ENCODE measurements at places on chromosomes 7 and 10.

DNA sequence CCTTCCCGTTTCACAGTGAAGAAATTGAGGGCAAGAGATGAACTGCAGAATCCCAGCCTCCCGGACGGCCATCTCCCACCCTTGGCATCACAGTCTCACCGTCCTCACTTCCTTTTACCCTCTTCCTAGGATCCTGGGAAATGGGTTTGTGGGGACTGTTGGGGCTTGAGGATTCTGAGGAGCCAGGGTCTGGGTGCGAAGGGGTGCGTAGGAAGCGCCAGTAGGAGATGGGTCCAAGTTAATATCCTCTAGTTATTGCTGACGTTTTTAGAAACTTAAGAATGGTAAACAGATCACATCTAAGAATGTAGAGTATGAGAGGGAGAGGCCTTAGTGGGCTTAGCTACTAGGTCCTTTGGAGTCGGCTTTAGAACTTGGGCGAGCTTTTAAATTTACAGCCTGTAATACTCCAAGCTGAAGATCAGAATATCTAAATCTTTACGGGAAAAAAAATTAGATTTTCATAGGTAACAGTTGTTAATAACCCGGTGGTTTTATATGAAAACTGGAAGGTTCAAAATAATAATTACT lies 696 bp downstream of the MALSU1 start:
- no peak for DNase-seq

DNA sequence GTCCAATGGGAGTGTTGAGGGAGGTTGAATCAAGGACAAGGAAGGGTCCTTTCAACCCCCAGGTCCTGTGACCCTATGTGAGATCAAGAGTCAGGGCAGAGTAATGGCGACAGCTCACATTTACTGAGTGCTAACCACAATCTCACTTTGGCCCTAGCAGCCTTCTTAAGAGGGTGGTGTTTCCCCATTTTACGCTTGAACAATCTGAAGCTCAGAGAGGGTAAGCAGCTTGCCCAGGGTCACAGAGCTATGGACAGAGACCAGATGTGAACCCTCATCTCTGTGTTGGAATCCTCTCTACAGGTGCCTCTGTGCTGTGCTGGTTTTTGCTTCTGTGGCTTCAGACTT lies 102.0 kb downstream of the GRK5 start:
- no peak for DNase-seq

DNA sequence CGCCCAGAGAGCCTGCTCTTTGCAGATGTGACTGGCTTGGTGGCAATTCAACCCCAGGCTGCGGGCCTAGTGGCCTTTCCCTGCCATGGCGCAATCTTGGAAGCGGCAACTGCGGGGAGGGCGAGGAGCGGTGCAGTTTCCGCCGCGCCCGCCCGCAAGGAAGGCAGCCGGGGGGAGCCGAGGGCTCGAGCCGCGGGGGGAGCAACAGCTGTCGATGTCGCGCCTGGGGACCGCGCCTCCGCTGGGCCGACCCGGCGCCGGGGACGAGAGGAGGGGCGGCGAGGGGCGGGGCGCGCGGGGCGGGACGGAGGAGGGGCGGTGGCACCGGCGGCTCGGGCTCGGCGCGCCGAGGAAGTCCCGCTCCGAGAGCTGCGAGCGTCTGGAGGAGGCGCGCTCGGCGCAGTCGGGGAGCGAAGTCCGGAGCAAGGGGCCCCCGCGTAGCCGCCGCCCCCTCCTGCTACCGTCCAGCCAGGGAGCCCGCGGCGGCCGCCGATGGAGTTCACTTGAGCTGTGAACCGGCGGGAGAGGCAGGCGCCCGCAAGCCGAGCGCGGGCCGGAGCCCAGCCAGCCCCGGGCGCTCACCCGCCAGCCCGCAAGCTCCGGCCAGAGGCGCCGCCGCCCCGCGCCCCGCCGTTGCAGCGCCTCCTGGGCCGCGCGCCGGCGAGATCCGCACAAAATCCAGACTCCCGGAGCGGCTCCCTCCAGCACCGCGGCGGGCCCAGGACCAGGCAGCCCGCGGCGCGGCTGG lies 438.1 kb upstream of the GALNT17 start:
- DNase-seq: peak; percentile 68

DNA sequence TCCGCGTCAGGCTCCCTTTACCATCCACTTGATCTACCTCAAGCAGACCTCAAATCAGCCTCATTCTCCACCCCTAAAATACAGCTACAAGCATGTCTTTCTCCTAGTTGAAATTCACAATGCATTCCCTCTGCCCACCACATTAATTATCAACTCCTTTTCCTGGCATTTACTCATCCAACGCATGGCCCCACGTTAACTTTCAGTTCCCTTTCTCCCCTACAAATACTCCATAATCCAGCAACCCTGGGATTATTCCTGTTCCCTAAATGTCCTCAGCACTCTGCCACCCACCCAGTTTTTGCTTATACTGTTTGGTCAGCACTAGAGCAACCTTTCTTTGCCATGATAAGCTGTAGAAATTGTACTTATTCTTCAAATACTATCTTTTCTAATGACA lies 5.7 kb upstream of the VIM start:
- no peak for DNase-seq

- DNase-seq: peak; percentile 6
Measured at GRCh38 chr10:42754155-42755027, 28.2 kb upstream of the BMS1 start.

DNA sequence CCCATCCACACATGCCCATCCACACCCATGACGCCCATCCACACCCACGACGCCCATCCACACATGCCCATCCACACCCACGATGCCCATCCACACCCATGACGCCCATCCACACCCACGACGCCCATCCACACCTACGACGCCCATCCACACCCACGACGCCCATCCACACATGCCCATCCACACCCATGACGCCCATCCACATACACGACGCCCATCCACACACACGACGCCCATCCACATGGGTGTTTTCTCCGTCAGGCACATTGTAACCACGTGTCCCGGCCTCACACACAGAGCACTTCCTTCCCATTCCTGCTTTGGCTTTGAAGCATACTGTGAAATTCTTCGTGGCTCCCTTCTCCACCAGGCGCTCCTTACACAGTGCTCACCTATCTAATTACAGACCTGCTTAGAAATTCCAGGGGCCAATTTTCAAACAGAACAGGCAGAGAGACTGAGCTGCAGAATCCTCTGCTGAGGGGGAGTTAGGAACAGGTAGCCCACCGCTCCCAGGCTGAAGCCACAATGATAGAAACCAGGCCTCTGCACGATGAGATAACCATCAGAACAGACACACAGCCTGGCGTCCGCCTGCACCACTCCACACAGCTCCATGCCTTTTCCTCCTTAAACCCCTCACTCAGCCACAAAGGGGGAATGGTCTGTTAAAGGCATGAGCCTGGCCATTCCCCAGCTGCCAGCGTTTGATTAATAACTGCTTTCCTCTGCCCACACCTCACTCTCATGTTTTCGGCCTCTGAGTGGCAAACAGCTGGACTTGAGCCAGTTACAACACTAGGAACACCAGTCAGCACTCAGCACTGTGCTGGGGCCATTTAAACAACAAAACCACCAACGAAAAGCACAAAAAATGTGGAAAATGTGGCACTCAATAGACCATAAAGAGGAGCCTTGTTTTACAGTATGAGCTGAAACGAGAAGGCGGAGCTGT lies 501.6 kb downstream of the PTPRN2 start:
- DNase-seq: no peak

GRCh38 chr7:158586499-158587161 lies 993 bp downstream of the PTPRN2 start:
- DNase-seq: no peak

DNA sequence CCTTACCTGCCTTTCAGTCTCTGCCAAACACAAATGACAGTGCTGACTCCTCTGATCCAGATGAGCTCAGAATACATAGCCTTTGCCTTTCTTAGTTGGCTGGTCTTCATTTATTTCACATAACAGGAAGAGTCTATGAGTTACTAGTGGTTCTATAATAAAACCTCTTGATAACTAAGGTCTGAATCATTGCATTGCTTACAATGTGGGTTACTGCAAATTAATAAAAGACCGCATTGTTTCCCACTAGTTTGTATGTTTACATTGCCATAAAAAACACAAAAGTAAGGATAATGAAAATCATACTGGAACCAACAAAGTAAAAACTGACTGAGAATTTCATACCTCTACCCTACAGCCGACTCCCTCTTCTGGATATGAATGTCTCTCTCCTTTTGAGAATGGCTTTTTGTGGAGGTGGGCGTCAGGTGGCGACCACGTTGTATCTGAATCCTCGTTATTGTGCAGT lies 62.0 kb upstream of the AKR1E2 start:
- DNase-seq: peak; percentile 85

GRCh38 chr10:114970515-114970914 lies 32.5 kb downstream of the TRUB1 start:
- DNase-seq: no peak

- DNase-seq: no peak
Measured at GRCh38 chr7:123573341-123573740, 15.7 kb upstream of the NDUFA5 start.

DNA sequence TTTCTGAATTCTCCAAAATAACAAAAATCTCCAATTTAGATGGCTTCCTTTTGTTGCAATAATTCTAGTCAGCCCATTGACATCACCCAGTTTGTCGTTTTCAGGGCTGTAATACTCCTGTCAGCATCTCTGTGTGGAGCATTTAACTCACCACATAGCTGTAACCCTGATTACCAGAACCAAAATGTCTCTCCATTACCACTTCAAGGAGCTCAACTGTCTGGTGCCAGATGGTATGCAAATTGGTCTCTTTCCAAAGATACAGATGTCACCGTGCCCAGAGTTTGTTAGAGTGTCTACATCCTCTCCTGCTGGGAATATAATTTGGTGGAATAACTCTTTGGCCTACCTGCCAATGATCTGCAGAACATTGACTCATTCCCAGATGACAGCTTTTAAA lies 350.3 kb upstream of the POT1 start:
- DNase-seq: no peak

DNA sequence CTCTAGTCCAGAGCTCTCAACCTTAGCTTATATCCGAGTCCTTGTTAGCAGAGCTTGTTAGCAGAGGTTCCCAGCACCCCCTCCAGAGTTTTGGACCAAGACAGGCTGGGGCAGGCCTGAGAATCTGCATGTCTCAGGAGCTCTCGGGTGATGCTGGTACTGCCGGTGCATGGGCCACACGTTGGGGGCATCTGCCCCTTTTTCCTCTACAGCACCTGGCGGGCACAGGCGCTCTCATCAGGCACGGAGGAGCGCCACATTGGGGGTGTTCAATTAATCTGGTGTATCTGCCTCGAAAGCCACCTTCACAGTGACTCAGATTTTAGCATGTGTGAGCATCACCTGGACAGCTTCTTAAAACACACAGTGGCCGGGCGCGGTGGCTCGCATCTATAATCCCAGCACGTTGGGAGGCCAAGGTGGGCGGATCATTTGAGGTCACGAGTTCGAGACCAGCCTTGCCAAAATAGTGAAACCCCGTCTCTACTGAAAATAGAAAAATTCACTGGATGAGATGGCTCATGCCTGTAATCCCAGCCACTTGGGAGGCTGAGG lies 117.7 kb downstream of the ELFN1 start:
- no peak for DNase-seq

- DNase-seq: no peak
Measured at GRCh38 chr10:14519785-14520184, 189.1 kb upstream of the FRMD4A start.

DNA sequence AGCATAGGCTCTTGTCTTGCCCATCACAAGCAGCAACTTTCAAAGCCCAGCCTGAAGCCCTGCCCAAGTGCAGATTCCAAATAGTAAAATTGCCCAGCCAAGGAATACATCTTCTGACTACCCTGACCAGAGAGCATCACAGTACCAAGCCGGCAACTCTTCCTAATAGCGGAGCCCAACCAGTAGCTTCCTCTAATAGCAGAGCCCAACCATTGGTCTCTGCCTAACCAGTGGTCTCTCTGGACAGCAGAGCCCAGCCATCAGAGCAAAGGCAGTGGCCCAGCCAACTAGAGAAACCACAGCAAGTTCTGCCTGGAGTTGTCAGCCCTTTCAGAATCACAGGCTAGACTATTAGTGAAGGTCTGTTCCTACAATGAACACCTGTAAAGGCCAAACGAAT lies 285.6 kb downstream of the HGF start:
- peak; percentile 91 for DNase-seq

DNA sequence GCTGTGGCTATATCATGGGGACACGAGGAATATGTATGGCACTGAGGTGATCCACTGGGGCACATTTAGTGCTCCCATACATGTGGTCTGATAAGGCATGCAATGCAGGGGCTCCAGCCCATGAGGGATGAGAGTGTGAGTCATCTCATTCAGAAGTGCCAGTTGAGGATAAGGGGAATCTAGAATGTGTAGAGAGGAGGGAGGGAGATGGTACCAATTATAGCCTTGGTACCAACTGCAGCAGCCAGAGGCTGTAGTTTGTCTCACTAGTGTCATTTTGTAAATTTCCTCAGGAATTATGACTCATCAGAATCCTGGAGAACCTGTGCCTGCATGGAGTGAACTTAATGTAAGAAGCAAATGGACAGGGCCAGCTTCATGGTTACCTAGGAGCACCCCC lies 46.2 kb downstream of the LAMB4 start:
- no peak for DNase-seq

GRCh38 chr10:20017961-20018360 lies 201.7 kb downstream of the PLXDC2 start:
- DNase-seq: peak; percentile 30

- DNase-seq: no peak
Measured at GRCh38 chr10:109593682-109594081, 329.6 kb downstream of the XPNPEP1 start.

GRCh38 chr10:125562737-125563136 lies 120.2 kb downstream of the TEX36 start:
- DNase-seq: no peak

DNA sequence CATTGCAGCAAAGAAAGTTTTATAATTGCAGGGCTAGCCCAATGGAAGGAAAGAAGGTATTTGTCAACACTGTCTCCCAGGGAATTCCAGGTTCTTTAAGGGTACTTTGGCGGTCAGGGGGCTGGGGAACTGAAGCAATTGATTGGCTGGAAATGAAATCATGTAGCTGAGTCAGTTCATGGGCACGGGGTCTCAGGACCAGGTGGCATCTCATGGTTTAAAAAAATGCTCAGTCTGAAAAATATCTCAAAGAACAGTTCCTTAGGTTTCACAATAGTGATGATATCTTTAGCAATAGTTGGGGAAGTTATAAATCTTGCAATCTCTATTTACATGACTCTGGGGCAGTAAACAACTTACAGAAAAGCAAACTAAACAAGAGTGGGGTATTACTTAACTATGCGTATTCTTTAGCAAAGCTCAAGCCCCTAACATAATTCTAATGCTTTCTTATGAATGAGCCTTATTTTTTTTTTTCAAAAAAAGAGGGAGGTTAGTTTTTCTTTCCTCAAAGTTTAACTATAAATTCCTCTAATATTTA lies 376.9 kb upstream of the NRG3 start:
- DNase-seq: no peak

DNA sequence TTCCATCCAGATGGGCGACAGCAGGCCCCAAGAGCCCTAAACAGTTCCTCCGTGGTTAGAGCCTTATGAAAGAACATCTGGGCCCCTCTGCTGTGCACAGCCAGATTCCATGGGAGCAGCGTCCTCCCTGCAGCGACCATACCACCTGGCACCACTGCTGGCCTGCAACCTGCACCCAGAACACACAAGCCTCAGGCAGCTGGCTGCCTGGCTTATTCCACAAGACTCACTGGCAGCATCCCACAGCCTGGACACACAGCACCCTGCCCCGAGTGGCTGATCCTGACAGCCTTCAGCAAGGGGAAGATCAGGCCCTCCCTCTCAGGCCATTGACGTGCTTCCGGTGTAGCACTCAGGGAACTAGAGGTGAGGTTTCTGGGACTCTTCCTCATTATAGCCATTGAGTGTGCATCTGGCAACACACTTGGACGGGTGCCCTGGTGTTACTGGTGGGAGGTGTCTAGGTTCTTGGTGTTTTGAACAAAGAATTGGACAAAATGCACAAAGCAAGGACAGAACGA lies 33.7 kb upstream of the ERCC6 start:
- no peak for DNase-seq

Measured in astrocyte of the spinal cord (primary cell).